ENCODE measurements at places on chromosomes 2 and 18. TPM values are rescaled to one million over a fixed set of nuclear protein-coding genes. Genes with fewer than 3 reads are reported as not detected.

The PSMA8 gene
- total RNA-seq = not detected

The ABCB11 gene
- total RNA-seq = under 0.01 TPM

The FBXO36 gene
- total RNA-seq = 2.5 TPM

The DNAJB2 gene
- 136 TPM for total RNA-seq

The DRC1 gene
- not detected for total RNA-seq

The ELOA2 gene
- not detected for total RNA-seq

The MSTN gene
- 0.29 TPM for total RNA-seq

The FABP1 gene
- not detected for total RNA-seq

The OTX1 gene
- 0.29 TPM for total RNA-seq

The PAIP2B gene
- total RNA-seq = 0.66 TPM

The KDM3A gene
- 24.4 TPM for total RNA-seq

The ABI2 gene
- total RNA-seq = 31.1 TPM

The BMP10 gene
- not detected for total RNA-seq

The SLC19A3 gene
- total RNA-seq = 0.29 TPM

The SERPINB4 gene
- total RNA-seq = not detected

The ADGRF3 gene
- total RNA-seq = not detected

The ATOH8 gene
- 55.9 TPM for total RNA-seq

The SLC4A3 gene
- 1.2 TPM for total RNA-seq

The TPO gene
- not detected for total RNA-seq

The CDKL4 gene
- 1.3 TPM for total RNA-seq

The OTOF gene
- total RNA-seq = not detected

Data from smooth muscle cell of trachea (primary cell).